Stimulated activated effector memory CD8-positive, alpha-beta T cell treated with anti-CD3 and anti-CD28 coated beads, Interleukin-12 subunit alpha, Interleukin-12 subunit beta, amount 100 ng/mL, for 72 hours (primary cell): ENCODE measurements at places on chromosomes 4 and X.
A peak's percentile ranks its signal among the peaks of the same experiment; 100 is the strongest.

DNA sequence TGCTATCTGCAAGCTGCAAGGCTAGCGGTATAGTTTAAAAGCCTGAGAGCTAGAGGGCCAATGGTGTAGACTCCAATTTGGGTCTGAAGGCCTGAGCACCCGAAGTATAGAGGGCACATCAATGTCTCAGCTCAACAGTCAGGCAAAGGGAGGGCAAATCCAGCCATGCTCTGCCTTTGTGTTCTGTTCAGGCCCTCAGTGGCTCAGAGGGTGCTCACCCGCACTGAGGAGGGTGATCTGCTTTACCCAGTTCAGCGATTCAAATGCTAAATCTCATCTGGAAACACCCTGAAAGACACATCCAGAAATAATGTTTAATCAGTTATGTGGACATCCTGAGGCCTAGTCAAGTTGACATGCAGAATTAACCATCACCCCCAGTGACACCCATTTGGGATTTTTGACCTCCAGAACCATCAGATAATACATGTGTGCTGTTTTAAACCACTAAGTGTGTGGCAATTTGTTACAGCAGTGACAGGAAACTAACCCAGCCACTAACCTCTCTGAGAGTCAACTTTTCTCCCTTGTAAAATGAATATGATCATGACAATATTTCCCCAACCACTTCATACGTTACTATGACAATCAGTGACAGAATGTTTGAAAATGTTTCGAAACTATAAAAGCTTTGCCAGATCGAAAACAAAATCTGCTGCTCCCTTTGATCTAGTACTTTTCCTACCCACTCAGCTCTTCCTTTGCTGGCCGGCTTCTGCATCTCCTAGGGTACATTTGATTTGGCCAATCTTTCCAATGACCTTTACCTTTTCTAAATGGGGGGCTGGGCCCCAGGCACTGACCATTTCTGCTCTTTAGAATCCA lies 8.4 kb upstream of the TBL1X start:
- peak; percentile 3 for DNase-seq

DNA sequence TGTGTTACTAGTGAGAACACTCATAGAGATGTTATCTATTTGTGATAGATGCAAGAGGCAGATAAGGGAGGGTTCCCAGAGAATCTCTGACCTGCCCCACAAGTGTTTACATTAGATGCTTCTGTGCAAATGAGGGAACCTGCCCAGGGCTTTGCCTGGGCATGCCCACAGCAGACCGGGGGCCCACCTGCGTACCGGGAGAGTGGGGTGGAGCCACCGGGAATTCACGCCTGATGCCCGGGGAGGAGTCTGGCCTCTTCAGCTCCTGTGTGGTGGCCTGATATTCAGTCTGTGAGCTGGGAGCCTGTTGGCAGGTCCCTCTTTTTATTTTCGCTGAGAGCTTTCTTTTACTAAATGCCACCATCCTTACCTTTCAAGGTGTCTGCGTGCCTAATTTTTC lies 155.7 kb downstream of the SNCA start:
- no peak for DNase-seq

GRCh38 chr4:68905598-68905938 lies 46.0 kb downstream of the UGT2A3 start:
- DNase-seq: no peak

- DNase-seq: no peak
These were observed 1.6 kb upstream of the ASB5 start for GRCh38 chr4:176270669-176271068.

DNA sequence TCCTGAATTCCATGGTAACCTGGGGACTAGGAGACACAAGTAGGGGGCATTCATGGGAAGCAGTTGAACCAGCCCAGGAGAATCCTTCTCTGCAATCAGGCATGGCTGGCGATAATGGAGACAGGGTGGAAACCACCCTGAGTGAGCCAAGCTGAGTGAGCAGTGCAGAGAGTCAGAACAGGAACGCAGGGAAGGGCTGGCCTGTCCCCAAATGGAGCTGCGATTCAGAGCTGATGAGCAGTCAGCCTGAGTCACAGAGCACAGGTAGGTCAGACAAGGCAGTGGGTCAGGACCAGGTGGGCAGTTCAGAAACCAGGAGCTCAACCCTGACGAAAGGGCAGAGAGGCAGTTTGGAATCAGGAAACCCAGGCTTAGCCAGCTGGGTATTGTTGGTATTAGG lies 129.0 kb downstream of the BTC start:
- no peak for DNase-seq

GRCh38 chrX:1011691-1012283 lies 200.7 kb downstream of the CRLF2 start:
- DNase-seq: no peak

DNA sequence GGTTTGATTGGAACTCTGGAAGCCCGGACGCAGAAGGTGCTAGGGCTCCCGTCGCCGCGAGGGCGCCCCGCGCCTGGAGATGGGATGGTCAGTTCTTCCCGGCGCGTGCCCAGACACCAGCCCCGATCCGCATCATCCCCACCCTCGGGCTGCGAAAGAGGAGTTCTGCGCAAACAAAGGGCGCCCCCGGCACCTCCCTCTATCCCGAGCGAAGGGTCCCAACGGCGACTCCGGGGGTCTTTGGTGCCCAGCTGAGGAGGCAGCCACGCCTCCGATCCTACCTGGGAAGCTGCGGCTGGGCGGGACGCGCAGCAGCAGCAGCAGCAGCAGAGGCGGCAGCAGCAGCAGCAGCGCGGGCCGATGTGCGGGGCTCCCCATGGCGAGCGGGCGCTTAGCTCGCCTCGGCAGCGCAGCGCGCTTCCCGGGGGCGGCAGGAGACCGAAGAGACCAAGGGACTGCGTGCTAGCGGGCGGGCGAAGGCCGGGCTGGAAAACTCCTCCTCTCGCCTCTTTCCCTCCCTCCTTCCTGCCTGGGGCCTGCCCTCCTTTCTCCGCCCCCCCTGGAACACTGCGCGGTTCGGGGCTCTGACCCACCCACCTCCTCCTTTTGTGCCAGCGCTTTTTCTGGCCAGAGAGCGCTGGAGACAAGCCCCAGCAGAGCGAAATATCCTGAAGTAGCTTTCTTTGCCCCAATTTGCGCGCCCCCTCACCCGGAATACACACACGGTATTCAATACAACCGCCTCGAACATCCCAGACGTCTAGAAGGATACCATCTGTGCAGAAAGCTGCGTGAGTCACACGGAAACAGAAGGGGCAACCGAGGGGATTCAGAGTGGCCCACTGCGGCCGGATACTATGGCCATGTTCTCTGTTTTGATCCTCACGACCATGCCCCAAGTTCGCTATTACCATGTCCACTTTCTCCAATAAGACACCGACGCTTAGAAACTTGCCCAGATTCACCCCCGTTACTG lies at the start of gene SRPX:
Gene SRPX (minus strand): TSS at position 457 of the 976 bp plus-strand sequence. CDS start 79 bp downstream, at position 378.
- no peak for DNase-seq

GRCh38 chr4:27789773-27790172 lies 929.1 kb downstream of the STIM2 start:
- DNase-seq: no peak

DNA sequence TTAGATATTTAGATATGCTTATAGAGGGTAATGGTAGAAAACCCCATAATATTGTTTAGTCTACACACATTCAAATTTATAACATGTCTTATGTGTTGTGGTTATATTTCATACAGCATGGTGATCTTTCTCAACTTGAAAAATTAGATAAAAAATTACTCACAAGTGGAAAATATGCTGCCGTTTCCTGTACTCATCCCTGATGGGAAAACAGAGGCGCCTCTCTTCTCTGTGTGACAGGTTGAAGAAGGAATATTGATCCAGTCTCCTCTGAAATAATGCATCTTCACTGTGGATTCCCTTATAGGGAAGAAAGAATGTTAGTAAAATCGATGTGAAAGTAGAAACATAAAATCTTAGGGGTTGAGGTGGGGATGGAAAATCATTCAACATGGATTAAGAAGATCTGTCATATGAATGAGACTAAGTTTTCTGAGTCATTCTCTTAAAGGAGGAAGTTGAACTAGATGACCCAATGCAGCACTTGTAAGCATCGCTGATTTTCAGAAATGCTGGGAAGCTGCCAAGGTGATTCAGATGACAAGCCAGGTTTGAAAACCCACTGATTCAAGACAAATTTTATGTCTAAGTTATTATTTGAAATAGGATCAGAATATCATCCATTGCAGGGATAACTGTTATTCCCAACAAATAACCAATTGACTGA lies 70.7 kb downstream of the ANKRD50 start:
- no peak for DNase-seq

DNA sequence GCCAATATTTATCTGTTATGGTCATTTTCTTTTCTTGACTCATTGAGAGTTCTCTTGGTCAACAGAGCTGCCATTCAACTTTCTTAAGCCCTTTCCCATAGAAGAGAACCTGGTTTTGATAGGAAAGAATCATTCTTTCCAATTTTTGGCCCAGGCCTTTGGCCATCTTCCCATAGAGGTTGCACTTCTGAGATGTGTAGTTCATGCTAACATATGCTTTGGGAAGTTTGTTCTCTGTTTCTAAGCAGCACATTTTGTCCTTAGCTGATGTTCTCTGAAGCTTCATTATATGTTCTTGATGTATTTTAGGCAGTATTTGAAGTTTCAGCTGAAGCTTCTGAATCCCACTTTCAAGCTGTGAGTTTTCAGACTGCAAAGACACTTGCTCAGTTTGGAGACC lies 161.1 kb downstream of the VEGFC start:
- no peak for DNase-seq

- DNase-seq: no peak
These were observed 26.9 kb downstream of the HOPX start for GRCh38 chr4:56654238-56654632.

DNA sequence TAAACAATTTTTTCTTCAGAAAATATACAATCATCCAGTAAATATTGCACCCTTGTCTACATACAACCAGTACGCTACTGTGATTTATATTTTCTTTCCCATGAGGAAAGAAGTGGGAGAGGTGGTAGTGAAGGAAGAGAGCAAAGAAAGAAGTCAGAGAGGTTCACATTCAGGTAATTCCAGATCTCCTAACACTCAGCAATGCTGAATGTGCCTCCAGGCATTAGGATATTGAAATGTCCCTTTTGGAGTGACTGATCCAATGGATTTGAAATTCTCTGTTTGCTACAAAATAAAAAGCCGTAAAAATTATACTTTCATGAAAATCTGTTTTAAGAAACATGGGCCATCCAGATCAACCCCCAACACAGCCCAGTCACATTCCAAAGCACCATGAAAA lies 211.9 kb upstream of the NR3C2 start:
- no peak for DNase-seq

GRCh38 chr4:147683188-147683591 lies 773 bp downstream of the PRMT9 start:
- DNase-seq: no peak

- DNase-seq: no peak
These were observed 32.9 kb downstream of the HTT-AS start for GRCh38 chr4:3041192-3042142.

GRCh38 chr4:183398298-183399125 lies 45.9 kb upstream of the CDKN2AIP start:
- DNase-seq: peak; percentile 56

GRCh38 chr4:30770049-30770549 lies 49.9 kb downstream of the PCDH7 start:
- no peak for DNase-seq

DNA sequence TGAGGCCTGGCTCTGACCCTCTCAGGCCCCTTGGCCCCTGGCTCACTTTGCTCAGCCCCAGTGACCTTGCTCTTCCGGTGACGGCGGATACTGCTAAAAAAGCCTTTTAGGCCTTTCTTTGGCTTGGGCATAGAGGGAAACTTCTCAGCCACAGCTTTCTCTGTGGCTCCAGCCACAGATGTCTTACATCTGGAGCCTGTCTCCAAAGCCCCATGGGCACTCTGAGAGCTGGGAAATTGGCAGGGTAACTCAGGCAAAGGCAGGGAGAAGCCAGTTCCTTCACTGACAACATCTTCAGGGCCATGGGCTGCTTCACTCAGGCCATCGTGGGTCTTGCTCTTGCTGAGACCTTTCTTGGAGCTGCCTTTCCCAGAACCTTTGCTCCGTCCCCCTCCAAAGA lies 12.8 kb downstream of the AMER1 start:
- no peak for DNase-seq

DNA sequence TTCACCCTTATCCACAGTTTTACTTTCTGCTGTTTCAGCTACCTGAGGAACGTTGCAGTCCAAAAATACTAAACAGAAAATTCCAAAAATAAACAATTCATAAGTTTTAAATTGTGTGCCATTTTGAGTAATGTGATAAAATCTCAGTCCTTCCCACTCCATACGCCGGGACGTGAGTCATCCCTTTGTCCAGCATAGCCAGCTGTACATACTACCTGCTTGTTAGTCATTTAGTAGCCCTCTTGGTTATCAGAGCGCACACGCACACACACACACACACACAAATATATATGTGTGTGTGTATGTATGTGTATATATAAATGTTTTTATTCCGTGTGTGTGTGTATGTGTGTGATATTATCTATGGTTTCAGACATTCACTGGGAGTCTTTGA lies 4.8 kb upstream of the CCSER1 start:
- DNase-seq: no peak

DNA sequence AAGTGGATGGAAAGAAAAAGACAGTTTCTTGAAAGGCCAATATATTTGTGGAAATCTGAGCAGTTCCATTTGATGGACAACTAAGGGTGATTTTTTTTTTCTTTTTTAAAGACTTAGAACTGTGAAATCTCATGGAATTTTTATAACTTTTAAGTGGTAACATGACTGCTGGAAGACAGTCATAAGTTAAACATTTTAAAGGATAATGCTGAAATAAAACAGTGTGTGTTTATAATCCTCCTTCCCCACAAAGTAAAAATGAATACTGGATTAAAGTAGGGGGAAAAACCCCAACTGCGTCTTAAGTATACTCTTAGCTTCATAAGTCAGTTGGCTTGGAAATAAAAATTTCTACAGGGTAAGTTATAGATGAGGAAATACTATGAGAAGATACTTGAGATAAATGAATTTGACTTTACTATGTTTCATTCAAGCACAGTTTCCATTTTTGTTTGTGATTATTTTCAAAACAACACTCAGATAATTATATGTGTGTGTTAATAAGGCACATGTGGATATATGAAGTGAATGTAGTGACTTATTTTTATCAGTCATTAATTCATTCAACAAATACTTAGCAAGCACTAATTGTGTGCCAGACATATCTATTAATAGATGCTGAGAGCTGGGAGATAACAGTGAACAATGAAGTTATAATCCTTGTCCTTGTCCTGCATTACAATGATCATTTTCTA lies 129.2 kb upstream of the ETNPPL start:
- DNase-seq: no peak

DNA sequence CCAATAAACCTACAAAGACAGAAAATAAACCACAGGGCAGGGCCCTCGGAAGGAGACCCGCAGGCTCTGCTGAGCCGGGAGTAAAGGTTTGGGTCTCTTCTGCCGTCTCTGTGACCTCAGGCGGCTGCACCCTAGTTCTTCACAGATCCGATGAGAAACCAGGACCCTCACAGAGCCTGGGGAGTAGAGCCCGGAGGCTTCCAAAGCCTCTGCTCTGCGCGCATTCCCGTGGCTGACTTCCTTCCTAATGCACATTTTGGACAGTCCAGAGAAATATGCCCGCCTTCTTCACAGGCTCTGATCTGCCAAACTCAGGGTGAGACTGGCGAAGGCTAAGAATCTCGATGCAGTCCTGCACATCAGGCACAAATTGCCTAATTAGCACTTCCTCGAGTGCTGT lies 245.5 kb downstream of the EVC2 start:
- no peak for DNase-seq

GRCh38 chrX:130680164-130681035 lies 222.6 kb downstream of the ENOX2 start:
- DNase-seq: no peak
